ENCODE measurements at places on chromosomes 6 and 20. TPM values are rescaled to one million over a fixed set of nuclear protein-coding genes. Genes with fewer than 3 reads are reported as not detected.

ARFGEF2 gene
- 23.1 TPM for total RNA-seq

ABHD16B gene
- not detected for total RNA-seq

BPIFB1 gene
- not detected for total RNA-seq

OVOL2 gene
- total RNA-seq: not detected

TAB2 gene
- 50.3 TPM for total RNA-seq

DEFB112 gene
- total RNA-seq: not detected

RGS17 gene
- total RNA-seq: 1.2 TPM

PAX1 gene
- total RNA-seq: not detected

TEAD3 gene
- 14.9 TPM for total RNA-seq

PLA2G7 gene
- total RNA-seq: 0.57 TPM

OXT gene
- total RNA-seq: not detected

SERINC3 gene
- total RNA-seq: 136 TPM

- no peak for DNase-seq
Observed at GRCh38 chr6:13511913-13512717, 24.7 kb upstream of the GFOD1 start.

DNA sequence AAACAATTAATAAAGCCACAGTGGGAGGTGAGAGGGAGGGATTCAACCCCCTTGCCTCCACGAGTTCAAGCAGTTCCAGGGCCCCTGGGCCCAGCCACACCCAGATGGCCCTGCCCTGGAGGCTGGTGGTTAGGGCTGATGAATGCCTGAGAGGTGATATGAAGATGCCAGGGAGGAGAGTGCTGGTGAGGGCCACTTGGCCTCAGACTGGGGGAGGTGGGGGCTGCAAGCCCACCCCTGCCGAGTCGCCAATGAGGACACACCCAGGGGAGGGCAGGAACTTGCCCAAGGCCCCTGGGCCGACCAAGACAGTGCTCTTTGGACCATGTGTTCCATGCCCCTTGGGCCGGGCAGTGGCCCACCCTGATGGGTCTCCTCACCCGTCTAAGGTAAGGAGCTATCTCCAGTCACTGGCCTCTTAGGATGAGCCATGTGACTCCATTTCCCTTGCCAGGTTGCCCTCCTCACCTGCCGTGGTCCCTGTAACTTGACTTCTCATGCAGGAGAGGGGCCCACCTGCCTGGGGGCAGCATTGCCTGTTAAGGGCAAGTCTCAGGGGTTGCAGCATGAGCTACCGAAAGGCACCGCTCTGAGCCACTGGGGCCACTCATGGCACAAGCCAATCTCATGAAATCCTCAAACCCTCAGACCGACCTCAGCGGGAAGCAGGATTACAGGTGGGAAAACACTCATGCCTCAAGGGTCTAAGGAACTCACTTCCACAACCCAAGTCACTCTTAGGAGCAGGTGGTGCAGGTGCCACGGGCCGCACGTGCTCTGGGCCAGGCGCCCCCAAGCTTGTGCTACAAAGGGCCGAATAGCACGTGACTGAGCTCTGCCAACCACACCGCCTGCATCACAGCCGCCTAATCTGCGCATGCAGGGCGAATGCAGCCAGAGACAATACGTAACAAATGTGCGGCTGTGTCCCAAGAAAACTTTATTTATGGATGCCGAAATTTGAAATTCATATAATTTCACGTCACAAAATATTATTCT, 147.4 kb upstream of the MLN start:
- DNase-seq: no peak

- DNase-seq: no peak
Observed at GRCh38 chr20:51583499-51583898, 41.0 kb upstream of the NFATC2 start.

DNA sequence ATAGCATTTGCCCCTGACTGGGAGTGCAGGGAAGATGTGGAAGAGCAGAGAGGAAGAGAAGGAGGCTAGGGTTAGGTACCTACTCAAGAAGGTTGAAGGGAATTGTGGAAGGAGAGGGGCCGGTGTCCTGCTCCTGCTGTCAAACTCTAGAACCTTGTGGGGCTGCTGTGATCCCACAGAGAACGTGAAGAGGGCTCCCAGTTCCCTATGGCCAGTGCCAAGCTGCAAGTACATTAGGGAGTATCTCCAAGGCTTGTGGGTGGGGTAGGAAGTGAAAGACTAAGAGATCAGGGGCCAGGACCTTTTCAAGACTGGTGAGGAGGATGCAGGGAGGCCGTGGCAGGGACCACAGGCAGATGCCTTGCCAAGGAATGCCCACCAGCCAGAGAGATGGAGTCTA, 263.4 kb downstream of the CDH26 start:
- DNase-seq: no peak

DNA sequence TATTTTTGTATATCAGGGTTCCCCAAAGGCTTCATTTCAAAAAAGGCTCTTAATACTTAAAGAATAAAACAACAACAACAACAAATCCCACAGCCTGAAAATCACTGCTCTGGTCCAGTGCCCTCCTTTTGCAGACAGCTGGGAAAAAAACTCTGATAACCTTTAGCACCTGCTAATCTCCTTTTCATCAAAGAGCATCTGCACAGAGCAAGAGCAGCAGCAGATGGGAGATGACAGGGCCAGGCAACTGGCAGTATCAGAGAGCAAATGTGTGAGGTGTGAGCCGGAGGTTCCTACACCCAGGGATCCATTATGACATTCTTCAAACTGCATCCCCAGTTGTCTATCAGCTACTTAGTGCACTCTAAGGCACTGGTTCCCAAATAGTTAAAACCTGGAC, 25.7 kb downstream of the TTI1 start:
- DNase-seq: no peak

DNA sequence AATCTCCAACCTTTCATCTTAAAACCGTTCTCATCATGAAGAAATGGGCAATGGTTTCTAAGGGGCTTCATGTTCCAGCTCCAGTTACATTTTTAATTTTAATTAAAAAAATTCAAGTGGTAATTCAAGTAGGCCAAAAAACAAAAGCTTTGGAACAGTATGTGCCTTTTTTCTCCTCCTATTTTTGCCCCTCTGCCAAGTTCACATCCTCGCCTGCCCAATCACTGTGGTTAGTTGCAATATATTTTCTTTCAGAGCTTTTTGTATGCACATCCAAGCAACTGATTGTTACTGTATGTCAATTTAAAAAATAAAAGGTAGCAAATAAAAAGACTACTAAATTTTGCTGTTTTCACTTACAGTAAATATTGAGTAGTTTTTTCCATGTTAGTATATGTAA, 99.8 kb upstream of the B3GAT2 start:
- no peak for DNase-seq

- DNase-seq: peak; percentile 78
Observed at GRCh38 chr20:17898548-17898994, 70.0 kb downstream of the SNX5 start.

GRCh38 chr6:47810885-47811284, 29.1 kb downstream of the OPN5 start:
- no peak for DNase-seq

GRCh38 chr6:63424636-63425035, 104.9 kb upstream of the LGSN start:
- no peak for DNase-seq

DNA sequence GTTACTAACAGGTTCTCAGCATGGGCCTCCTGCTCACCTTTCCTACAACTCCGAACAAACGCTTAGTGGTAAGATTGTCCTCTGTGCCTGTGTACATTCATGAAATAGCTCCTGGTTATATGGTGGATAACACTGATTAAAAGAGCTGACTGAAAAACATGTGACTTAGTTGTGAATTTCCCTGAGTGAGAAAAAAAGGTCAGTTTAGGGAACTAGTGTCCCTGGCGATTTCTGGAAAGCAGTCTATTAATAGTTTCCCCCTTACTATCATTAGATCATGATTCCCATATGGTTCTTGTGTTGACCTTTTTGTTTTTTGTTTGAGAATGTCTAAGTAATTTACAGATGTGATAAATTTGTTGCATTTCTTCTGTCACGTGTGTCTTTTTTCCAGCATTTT, 15.6 kb downstream of the SNRPC start:
- no peak for DNase-seq

DNA sequence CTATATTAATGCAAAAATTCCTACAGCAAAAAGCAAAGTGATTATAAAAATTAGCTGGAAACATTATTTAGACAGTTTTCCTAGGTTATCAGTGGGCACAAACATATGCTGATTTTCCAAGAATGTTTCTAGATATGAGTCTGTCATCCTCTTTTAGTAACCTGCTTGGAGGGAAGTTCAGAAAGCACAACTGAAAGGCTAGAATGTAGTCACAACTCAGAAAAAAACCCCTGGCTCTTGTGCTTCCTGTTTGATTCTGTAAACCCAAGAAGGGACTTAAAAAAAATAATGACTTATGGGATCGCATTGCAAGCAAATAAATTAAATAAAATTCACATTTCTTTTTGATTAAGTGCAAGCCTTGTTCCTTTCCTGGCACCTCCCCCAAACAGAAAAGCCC, 708.4 kb upstream of the EPHA7 start:
- no peak for DNase-seq

DNA sequence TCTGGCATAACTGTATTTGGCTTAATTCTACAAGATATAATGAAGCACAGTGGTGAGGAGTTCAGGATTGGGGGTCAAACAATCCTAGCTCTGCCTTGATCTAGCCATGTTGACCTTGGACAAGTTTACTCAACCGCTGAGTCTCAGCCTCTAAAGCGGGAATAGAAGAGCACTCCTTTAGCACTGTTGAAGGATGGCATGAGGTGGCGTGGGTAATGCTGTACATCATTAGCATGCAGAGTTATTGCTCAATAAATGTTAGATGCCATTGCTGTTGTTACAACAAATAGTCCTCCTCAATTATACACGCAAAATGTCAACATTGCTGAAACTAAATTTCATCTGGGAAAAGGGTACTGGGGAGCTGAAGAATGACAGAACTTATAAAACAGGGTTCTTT, 78.6 kb downstream of the KIF13A start:
- DNase-seq: peak; percentile 60

DNA sequence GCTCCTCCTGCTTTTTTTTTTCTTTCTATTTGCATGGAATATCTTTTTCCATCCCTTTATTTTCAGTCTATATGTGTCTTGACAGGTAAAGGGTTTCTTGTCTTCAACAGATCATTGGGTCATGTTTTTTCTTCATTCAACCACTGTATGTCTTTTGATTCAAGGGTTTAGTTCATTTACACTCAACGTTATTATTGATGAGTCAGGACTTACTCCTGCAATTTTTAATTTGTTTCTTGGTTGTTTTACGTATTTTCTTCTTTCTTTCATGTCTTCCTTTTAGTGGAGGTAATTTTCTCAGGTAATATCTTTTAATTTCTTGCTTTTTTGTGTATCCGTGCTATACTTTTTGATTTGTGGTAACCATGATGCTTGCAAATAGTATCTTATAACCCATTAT, 429.1 kb upstream of the HTR1E start:
- no peak for DNase-seq

DNA sequence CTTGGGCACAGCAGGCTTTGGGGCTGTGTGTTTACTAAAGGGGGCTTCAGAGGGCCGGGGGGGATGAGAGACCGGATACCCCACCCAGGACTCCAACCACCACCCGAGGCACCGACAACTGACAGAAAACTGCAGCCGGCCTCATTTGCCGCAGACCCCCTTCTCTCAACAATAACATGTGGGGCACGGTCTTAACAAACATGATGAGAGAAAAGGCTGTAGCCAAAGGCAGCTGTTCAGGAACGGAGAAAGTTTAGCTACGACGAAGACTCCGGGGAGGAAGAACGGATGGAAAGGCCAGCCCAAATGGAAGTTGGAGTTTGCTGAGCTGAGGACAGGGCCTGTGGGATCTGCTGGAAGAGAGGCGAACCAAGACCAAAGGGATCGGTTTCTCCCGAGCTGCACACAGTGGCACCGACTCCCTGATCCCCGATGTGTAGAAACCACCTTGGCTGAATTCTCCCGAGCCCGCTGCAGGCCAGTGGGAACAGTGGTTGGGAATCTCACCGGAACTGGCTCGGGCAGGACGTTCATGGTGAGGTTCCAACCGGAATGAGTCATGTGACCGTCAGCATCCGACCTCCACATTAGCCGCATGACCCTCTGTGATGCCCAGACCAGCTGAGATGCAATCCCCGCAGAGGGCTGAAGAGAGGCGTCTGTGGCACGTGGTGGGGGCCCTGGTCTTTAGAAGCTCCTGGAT, 359.3 kb downstream of the TAF4 start:
- no peak for DNase-seq

- DNase-seq: peak; percentile 25
Observed at GRCh38 chr6:109183109-109183650, 87.9 kb downstream of the CEP57L1 start.

DNA sequence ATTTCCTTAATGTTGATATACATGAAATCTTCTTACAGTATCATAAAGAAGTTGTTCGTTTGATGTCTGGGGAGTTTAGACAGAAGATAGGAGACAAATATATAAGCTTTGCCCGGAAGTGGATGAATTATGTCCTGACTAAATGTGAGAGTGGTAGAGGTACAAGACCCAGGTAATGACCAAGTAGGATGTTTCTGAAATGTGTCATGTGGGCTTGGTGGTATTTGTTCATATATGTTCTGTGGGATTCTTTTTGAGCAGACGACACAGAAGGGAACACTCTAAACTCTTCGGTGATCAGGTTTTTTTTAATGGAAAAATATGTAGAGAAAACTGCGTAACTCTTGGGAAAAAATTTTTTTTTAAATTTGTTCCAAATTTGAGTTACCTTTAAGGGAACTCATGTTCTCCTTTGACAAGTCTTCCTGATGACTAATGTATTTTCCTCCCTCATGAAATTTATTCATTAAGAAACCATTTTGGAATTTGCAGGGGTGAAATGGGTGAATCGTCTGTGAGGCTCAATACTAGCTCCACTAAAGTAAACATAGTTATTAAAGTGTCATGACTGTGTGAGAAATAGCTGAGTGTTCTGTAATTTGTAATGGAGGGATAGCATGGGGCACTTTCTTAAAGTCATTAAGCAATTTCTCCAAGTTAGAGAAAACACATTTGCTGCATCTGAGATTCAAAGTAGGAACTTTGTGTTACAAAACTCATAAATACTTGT, 100.6 kb downstream of the MAP3K4 start:
- DNase-seq: peak; percentile 75

DNA sequence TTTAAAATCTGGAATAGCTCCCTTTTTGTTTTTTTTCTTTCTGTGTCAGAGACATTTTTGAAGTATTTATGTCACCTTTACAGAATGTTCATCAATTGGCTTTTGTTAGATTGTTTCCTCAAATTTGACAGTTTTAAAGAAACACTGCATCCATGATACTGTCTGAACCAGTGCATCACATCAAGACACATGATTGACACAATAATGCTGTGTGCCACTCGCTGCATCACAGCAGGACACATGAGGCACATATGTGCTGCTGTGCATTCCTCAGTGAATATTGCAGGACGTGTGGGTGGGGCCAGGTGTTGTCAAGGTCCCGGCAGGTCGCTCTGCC, 37.4 kb downstream of the ERMARD start:
- DNase-seq: no peak

DNA sequence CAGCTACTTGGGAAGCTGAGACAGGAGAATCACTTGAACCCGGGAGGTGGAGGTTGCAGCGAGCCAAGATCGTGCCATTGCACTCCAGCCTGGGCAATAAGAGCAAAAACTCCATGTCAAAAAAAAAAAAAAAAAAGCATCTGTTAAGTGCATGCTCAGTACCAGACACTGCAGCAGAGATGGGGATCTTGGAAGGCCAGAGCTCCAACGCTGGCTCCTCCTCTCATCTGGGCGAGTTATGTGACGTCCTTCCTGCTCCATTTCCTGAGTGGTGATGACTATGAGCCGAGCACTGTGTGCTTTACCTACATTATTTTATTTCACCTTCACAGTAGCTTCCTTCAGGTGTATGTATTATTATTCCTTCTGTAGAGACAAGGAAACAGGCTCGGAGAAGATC, 38.5 kb upstream of the CDH22 start:
- DNase-seq: no peak

- no peak for DNase-seq
Observed at GRCh38 chr6:35378261-35378660, 35.9 kb downstream of the PPARD start.

- peak; percentile 35 for DNase-seq
Observed at GRCh38 chr6:111722179-111722731, 116.6 kb upstream of the TRAF3IP2 start.

Data from M059J (cell line).